ENCODE measurements at places on chromosomes 3 and 15. TPM values are rescaled to one million over a fixed set of nuclear protein-coding genes. Genes with fewer than 3 reads are reported as not detected.

- no peak overlapping the region for H3K4me3 ChIP-seq
- H3K27me3 ChIP-seq: no peaks in the 10 kb centered on the region
- no peaks in the 10 kb centered on the region for H3K36me3 ChIP-seq
- H3K4me1 ChIP-seq: peaks cover 5% of the 10 kb centered on the region
- DNase-seq: no peak
Measured at GRCh38 chr15:82846621-82847020, 37.2 kb downstream of the WHAMM start.

Gene DNAH12
- 0.51 TPM for polyA plus RNA-seq

Gene SLC51A
- polyA plus RNA-seq: 29.6 TPM

- no peaks in the 10 kb centered on the region for H3K36me3 ChIP-seq
- H3K4me1 ChIP-seq: no peaks in the 10 kb centered on the region
- no peak for DNase-seq
- H3K27ac ChIP-seq: no peak overlapping the region
- no peaks in the 10 kb centered on the region for H3K27me3 ChIP-seq
- H3K4me3 ChIP-seq: no peak overlapping the region
Measured at GRCh38 chr3:44329946-44330345, 8.6 kb upstream of the TCAIM start.

Gene CYP8B1
- polyA plus RNA-seq: 0.75 TPM

DNA sequence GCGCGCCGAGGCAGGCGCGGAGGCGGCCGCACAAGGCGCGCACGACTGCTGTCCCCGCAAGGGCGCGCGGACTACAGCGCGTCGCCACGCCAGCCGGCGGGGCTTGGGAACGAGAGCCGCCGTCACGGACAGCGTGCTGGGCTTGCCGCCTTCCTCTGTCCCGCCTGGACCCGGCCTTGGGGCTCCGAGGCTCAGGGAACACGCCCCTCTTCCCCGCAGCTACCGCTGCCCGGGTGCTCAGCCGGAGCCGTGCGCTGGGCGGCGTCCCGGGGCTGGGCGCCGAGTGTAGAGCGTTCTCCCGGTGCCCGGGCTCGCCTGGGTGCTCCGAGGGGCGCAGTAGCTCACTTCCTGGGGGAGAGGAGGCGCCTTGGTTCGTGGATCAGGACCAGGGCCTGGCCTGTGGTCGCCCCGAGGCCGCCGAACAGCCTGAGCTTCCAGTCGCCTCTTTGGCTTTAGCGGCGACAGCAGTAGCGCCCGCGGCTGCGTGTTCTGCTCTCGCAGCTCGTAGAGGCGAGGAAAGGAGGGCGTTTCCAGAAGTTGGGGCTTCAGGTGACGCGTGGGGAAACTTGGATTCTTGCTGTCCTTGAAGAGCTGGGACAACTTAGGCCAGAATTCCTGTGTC lies 226.7 kb upstream of the C2CD4B start:
- H3K4me3 ChIP-seq: peak overlapping the region; percentile 66
- peak; percentile 53 for DNase-seq
- H3K4me1 ChIP-seq: peaks cover 9% of the 10 kb centered on the region
- no peak overlapping the region for H3K27ac ChIP-seq
- H3K27me3 ChIP-seq: no peaks in the 10 kb centered on the region

Gene GCSAM
- 3.7 TPM for polyA plus RNA-seq

DNA sequence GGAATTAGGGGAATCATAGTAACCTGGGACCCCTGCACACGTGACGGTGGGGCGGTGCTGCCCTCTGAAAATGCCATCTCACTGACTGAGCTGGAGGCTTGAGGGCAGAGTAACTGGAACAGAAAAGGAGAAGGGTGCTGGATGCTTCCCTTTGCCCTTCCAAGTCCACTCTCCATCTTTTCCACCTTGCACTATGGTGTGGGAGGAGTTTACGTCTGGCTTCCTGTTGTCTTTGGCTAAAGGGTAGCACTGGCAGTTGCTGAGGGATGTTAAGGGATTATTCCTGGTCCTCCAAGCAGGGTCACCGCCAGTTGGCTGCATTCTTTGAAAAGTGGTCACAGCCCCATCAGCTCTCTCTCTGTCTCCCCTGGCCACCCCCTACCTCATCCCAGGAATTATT lies 129.4 kb upstream of the SNTN start:
- H3K27ac ChIP-seq: no peak overlapping the region
- no peak overlapping the region for H3K4me3 ChIP-seq
- no peaks in the 10 kb centered on the region for H3K4me1 ChIP-seq
- DNase-seq: no peak

DNA sequence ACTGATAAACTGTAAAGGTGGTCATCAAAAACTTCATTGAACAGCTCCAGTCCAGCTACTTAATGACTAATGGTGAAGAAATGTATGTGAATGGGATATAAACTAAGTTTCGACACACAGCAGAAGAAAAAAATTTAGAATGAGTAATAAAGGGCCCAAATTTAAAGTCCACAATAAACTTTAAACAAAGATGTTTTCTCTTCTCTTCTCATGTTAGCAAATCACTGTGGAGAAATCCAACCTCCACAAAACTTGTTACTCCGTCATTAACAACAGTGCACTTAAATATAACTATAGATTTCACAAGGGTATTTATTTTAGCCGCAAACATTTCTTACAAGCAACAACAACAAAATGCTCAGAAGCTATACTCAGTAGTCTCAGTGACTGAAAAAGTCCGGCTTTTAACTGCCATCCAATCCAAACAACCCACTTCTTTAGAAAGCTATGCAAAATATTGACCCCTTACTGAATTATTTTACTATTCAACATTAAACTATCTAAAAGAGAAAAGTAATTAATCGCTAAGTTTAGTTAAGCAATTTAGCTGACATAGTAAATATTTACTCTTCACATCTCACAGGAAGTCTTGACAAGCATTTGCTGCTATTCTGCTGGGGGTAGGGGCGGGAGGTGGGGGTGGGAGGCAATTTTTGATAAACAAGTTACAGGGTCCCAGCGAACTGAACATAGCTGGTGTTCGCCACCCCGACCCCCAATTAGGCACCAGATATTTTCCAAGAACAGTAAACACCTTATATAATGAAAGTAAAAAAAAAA lies 2.4 kb downstream of the IGF2BP2 start:
- no peaks in the 10 kb centered on the region for H3K36me3 ChIP-seq
- H3K4me3 ChIP-seq: peak overlapping the region; percentile 98
- no peaks in the 10 kb centered on the region for H3K27me3 ChIP-seq
- H3K4me1 ChIP-seq: peaks cover 9% of the 10 kb centered on the region
- peak overlapping the region; percentile 99 for H3K27ac ChIP-seq
- DNase-seq: no peak

- DNase-seq: no peak
- no peak overlapping the region for H3K27ac ChIP-seq
- no peaks in the 10 kb centered on the region for H3K27me3 ChIP-seq
- no peak overlapping the region for H3K4me3 ChIP-seq
- peaks cover 17% of the 10 kb centered on the region for H3K36me3 ChIP-seq
Measured at GRCh38 chr15:85770096-85771041, 24.4 kb downstream of the KLHL25 start.

Measured in large intestine (tissue), 12 donors.